Neural progenitor cell (in vitro differentiated cells): ENCODE measurements at places on chromosomes 5 and 9.

DNA sequence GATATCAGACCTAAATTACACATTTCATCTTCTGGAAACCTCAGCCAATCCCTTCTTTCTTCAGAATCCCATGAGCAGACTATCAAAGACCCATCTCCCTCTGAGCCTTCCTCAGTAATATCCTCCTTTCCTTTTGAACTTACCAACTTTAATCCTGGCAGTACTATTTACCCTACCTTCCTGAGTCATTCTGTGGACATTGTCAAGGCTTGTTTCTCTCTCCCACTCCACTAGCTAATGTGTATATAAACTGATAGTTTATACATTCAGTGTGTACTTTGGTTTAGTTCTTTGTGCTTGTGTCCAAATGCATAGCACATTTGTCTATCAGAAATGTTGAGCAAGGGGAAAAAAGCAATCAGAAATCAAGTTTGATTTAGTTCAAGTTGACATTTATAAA, 568.3 kb downstream of the CSNK1G3 start:
- DNase-seq: no peak

DNA sequence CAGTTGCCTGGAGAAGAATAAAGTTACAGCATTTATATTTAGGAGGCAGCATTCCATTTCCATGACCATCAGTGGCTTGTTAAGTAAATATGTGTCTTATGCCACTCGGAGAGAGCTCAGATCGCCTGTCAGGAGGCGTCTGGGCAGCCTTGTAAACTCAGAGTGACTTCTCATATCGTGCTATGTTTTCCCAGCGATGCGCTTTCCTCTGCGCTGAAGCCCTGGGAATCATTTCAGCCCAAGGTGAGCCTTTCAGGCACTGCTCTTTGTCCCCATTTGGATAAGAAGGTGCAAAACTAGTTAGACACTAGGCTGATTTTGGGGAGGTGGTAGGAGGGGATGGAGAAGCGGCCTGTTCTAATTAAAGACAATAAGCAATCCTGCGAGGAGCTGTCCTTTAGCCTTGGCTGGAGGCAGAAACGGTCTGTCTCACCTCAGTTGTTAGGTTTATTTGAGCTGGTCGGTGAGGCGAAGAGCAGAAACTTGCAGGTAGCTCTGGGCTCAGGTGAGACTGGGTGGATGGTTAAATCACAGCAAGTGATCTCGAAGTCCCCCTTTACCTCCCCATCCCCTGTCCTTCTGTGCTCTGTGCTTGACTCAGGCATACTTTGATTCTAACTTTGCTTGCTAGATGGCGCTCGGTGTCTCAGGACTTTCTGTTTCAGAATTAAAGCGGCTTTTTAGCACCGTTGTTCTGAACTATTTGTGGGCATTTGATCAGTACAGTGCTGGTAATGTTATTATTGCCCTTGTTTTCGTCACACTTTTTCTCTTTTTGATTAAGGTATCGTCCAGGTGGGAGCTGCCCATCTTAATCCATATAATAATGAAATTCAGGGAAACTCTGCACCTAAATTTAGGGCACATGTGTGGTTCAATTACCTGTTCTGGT, 24.6 kb downstream of the NR2F1 start:
- DNase-seq: peak; percentile 84

GRCh38 chr9:23044549-23044948, 597.9 kb downstream of the DMRTA1 start:
- DNase-seq: no peak

DNA sequence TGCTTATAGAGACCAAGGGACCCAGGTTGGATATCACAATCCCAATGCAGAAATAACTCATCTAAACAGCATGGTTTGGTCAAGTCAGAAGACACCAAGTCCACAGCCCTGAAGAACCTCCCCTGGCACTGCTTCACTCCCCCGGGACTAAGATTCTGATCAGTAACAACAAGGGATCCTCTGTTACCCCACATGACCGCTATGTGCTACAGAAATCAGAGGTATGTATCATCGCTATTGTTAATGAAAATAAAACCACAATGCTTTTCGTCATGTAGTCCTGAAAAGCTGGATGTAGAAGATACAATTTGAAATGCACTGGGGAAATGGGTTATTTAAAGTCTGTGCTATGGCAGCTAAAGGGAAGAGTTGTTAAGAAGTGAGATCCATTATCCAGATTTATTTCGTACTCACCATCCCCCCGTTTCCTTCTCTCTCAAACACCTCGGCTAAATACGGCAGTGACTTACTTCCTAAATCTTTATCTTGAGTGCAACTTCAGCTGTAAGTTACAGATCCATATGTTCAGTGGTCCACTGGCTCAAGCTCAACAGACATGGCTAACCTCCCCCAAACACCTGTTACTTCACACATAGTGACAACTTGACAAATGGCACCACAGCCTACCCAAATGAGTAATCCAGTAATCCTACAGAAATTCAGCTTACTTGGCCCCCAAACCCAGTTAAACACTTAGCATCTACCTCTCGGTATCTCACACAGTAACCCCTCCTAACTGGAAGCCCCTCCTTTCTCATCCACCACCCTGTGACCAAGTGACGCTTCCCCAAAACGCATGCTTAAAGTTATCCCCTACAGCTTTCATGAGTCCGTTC, 129.2 kb downstream of the MYO10 start:
- DNase-seq: no peak

GRCh38 chr9:34233672-34234071, 54.8 kb downstream of the UBAP1 start:
- DNase-seq: no peak

DNA sequence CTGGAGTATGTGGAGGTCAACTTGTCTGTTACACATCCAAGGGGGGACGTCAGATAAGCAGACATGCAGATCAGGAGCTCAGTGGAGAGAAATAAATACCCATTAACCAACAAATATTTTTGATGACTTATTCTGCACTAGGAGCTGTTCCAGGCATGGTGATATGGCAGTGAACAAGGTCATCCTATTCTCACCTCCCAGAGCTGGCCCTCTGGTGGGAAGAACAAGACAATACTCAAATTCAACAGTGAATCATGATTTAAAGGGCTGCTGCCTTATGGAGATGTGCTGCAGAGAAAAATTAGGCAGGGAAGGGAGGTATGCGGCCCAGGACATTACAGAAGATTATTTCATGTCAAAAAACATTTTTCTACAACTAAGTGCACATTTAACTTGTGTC, 36.5 kb downstream of the SYK start:
- DNase-seq: no peak

- DNase-seq: no peak
Measured at GRCh38 chr5:127892467-127893207, 189.4 kb downstream of the CCDC192 start.

GRCh38 chr5:94503677-94504076, 114.7 kb downstream of the KIAA0825 start:
- no peak for DNase-seq

DNA sequence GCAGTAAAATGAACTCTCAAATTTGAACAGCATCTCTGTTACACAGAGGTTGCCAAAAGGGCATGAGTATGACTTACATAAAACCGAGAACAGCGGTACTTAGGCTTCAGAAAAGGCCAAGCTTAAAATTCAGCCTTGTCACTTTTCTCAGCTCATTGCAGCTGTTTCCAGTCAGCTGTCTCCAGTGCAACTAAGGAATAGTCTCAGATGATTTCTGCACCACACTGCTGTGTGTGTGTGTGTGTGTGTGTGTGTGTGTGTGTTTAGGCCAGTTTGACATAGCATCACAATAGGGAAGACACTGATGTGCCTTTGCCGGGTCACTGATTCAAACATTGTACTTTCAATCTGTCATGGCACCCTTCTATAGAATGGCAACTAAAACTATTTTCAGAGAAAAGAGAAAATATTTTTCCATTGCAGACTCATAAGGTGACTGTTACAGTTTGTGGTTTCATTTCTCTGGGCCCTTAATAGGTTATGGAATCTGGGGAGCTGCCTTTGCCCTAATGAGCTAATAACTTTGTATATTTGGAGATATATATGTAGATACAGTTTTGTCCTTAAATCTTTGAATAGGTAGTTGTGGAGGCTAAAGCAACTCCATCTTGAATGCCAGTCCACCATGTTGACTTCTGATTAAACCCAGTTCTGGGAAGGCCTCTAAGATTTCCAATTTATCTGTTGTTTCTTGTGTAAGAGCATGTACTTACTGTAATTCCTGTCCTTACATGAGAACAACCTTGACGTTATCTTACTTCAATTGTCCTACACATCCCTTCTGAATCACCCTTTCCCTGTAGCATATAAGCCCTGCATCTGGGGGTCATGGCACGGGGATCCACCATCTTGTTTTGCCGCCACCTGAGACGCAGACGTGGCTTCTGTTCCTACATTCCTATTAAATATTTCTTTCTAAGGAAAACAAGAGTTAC, 4.5 kb downstream of the LSM11 start:
- no peak for DNase-seq
